ENCODE measurements at places on chromosomes 3 and 15.

DNA sequence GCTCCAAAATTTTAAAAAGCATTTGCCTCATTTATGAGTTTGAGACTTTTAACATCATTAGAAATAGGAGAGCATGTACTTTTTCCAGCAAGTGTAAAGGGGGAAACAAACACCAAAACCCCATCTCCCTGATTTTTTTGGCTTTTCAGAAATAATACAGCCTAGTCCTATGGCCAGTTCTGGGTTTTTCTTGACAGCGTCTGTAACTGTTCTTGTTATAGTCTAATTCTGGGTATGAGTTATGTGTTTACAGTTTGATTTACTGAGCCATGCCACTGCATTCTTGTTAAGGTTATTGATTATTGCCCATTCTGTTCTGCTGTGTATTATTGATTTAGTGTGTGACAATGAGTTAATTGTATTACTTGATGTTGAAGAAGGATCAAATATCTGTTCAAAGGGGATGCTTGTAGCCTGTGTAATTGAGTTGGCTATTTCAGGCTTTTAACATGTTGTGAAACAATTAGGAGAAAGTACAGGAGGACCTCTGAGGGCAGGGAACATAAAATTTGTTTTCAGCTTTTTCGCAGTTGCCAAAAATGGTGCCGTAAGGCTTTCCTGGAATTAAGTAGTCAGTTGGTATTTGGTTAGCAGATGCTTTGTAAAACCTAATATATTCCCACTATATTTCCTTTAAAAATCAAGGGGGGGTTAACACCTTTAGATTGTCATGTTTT, 46.1 kb downstream of the MBNL1 start:
- no peak for DNase-seq

GRCh38 chr3:70049761-70050160, 50.2 kb downstream of the SAMMSON start:
- DNase-seq, result no peak

- DNase-seq, result no peak
Measured at GRCh38 chr3:148911592-148911991, 46.5 kb downstream of the CPA3 start.

GRCh38 chr3:134620476-134621115, 30.2 kb downstream of the KY start:
- no peak for DNase-seq

- no peak for DNase-seq
Measured at GRCh38 chr3:177448987-177449359, 251.7 kb upstream of the TBL1XR1 start.

DNA sequence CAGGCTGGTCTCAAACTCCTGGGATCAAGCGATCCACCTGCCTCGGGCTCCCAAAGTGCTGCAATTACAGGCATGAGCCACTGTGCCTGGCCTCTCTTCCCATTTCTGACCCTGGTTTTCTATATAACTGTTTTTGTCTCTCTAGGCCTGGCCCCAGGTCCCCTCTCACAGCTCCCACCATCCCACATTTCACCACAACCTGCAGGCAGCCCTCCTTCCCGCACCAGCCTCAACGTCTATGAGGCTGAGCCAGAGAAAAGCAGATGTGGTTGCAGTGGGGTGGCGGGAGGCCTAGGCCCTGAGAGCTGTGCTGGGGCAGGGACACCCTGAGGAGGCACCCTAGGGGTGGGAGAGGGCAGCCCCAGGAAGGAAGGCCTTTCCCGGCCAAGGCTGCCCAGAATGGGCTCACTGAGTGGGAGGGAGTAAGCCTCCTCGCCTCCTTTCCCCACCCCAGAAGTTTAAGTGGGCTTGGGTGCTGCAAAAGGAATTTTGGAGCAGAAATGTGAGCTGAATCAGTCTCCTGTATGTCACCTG, 99.7 kb downstream of the LSM3 start:
- DNase-seq, result no peak

Data from PC-9 (cell line).